ENCODE measurements at places on chromosomes 16 and 17. TPM values are rescaled to one million over a fixed set of nuclear protein-coding genes. Genes with fewer than 3 reads are reported as not detected.

- DNase-seq: no peak
Observed at GRCh38 chr16:66548068-66548467, 1.9 kb downstream of the TK2 start.

ITGAD gene
- total RNA-seq: not detected

HOXB5 gene
- 0.47 TPM for total RNA-seq

DNA sequence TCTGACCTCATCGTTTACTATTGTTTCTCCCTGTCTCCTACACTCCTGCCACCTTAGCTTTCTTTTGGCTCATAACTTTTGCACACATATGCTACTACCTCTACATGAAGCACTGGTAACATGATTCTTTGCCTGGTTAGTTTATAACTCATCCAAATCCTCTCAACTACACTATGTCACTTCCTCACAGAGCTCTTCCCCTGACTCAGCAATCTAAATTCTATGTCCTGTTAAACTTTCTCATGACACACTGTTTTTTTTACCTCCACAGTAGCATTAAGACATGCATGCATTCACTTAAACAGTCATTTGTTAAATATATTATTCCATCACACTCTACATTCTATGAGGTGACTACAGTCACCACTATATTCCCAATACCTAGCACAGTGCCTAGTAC lies 19.7 kb downstream of the APPBP2 start:
- DNase-seq: peak; percentile 90

GRCh38 chr17:7856011-7856810 lies 1.1 kb downstream of the NAA38 start:
- DNase-seq: no peak

DNA sequence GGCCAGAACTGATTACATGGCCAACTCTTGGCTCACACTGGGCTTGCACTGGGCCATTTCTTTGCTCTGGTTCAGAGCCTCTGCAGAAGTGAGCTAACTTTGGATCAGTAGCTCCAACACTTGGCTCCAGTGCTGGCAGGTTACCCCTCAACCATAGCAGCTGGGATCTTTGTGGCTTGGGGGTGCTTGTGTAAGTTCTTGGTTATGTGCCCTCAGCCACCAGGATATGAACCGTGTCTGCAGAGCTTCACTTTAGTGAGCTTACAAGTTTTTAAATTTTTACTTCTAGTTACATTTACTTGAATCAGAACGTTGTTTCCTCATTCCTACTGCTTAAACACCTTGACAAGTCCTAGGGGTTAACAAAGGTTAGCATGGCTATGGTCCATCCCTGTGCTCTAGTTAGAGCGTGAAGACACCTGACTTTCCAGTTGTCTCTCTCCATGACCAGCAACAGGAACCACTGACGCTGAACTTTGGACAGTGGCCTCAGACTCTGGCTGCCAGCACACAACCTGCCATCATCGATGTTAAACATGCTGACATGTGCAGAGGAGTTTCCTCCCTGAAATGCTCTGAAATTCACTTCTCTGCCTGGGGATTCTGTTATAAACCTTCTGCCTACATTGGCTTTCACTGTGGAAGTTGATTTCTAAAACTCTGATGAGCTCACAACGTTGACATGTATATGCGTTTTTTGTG lies 4.1 kb downstream of the PDF start:
- DNase-seq: no peak

ZPBP2 gene
- total RNA-seq: not detected

MEOX1 gene
- total RNA-seq: not detected

DNA sequence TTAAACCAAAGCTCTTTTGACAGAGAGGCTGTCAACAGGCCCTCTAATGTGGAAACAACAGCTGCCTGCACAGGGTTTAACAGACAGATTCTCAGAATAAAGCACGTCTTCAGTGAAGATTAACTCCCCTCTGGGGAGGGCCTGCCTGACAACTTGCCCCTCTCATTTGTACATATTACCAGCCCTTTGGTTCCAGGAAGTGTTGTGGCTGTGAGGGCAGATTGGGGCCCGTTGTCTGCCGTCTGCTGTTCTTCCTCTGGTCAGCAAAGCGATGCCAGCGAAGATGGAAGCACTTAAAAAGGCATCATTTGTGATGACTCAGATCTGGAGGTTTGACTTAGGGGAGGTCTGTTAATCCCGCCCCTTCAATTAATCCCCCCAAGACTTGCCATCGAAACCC lies 177.0 kb upstream of the IRX6 start:
- no peak for DNase-seq
